ENCODE measurements at places on chromosomes 2 and 18.
A peak's percentile ranks its signal among the peaks of the same experiment; 100 is the strongest.

DNA sequence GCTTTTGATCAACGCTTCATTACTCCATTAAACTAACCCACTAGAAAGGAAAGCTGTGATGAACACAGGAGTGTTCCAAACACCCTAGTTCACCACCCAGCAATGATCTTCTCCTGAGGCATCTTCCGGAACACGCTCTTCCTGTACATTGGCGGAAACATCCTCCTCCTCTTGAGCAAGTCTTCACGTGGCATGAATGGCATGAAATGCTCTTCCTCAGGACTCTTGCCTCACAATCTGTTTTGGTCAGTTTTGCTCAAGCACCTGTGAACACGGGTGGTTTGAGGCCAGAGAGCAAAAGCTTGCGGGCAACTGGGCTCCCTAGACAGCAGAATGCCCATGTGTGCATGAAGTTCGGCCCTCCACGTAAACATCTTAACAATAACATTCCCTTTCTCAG, 734.2 kb upstream of the SALL3 start:
- no peak for DNase-seq

GRCh38 chr2:223169830-223170605, 118.0 kb downstream of the KCNE4 start:
- DNase-seq = no peak

- no peak for DNase-seq
Observed at GRCh38 chr2:30398084-30398873, 48.8 kb upstream of the LCLAT1 start.

GRCh38 chr2:383178-383577, 95.3 kb upstream of the ALKAL2 start:
- DNase-seq = no peak

DNA sequence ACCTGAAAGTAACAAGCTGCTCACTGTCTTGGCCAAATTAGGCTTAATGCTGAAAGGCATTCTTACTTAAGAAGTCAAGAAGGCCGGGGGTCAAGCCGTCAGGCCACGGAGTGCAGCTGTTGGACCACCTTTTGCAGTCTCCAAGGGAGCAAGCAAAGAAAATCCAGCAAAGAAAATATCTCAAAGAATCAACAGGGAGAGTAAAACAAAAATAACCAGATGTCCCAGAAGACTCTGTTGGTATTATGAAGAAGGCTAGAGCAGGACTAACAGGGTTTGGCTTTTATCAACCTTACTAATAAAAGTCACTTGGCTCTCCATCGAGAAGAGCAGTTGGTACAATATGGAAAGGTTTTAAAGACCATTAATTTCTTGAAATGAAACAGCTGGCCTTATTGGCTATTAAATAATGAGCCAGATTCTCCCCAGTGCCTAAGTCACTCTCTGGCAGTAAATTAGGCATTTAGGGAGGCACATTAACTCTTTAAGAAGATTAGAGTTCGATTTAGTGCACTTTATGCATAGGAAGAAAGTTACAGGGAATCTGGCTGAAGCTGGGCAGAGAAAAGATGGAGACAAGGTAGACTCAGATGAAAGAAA, 110.8 kb upstream of the NRP2 start:
- no peak for DNase-seq

GRCh38 chr2:119369845-119370244, 3.1 kb downstream of the DBI start:
- DNase-seq = no peak

DNA sequence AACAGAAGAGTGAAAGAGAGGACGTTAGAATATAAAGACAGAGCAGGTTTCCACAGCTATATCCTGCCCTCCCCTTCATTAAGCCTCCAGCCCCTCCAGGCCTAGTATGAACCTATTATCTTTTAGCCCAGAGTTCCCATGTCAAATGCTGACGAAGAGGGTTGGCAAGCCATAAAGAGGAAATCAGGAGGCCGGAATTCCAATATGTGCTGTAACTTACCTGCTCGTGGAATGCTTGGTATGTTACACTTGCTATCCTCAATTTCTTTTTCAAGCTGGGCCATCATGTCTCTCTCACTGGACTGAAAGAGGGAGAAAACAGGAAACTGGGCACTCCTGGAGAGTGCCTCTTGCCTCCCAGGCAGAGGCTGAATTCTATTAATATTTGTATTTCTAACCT, 264.1 kb downstream of the TRIB2 start:
- DNase-seq = no peak

GRCh38 chr18:58793361-58793760, 71.3 kb upstream of the ZNF532 start:
- DNase-seq = no peak

DNA sequence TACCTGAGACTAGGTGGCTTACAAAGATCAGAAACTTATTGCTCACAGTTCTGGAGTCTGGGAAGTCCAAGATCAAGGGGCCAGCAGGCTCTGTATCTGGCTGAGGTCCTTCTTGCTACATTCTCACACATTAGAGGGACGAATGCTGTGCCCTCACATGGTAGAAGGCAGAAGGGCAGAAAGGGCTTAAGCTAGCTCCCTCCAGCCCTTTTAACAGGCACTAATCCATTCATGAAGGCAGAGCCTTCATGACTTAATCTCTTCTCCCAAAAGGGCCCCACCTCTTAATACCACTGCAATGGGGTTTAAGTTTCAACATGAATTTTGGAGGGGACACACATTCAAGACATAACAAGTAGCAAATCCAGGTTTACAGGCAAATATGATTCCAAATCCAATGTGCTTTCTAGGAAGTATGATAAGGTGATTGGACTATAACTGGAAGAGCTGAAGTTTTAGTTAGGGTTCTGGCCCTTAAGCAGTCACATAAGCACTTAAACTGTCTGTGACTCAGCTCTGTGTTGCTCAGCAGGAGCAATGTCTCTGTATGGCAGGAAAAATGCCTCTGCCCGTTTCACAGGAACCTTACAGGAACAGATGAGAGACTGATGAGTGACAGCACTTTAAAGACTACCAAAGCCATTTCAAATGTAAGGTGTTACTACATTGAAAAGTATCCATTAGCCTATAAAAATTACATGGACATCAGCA, 119.6 kb upstream of the PTPRM start:
- no peak for DNase-seq

DNA sequence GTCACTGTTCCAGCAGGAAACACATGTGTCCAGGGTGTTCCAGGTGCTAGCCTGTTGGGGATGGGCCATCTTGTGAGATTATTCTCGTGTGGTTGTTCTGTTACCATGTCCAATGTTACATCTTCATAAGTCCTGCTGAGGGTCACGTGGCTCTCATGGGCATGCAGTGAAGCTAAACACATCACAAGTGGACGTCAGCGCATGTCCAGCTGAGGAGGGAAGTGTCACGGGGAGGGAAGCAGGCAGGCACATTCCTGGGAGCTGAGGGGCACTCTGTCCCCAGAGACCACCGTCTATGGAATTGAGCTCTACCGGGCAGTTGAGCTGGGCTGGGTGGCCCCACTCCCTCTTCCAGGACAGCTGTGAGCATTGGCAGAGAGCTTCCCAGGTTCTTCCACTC, 155.3 kb upstream of the TWIST2 start:
- DNase-seq = no peak

DNA sequence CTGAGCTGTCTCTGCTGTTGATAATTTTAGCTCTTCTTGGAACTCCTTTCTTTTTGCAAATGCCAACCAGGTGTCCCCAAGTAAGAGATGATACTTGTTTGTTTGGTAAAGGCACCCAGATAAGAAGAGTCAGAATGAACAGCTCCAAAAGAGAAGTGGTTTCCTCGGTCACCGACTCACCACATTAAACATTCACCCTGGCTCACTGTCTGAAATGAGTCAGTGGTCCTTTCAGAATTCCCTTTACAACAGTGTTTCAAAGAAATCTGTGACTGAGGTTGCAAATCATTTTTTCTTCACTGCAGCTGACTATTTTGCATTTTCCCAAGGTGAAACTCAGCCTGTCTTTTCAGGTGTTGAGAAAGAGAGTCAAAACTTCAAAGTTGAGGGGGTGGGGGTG, 16.2 kb upstream of the CXCR4 start:
- no peak for DNase-seq

DNA sequence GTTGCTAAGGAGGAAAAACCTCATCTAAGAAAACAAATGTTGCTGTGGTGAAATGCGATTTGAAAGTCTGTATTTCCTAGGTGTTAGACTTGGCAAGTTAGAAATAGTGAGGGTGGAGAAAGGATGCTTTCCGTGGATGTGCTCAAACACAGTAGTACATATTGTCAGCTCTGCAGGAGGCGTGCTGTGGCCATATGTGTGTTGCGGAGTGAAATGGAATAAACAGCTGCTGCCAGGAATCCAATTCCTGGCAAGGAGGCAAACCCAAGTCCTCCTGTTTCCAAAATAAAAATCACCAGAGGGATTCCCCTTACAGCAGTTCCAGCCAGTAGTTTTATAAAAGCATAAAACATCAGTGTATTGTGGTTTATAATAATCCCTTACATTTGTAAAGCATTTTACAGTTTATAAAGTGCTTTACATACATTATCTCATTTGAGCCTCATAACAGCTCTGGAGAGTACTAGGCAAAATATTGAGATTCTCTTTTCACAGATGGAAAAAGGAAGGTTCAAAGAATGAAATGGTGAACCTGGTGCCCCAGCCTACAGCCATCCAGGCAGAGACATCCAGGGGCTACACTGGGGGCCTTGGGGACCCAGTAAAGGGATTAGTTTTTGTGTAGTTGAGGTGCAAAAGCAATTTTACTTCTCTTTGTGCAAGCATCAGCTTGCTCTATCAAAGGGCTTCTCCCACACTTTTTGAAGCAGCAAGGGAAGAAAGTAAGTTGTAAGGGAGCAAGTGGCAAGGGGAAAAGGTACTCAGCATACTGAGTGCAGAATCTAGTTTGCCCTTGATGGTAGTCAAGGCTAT, 206.0 kb downstream of the AGPS start:
- peak; percentile 91 for DNase-seq

GRCh38 chr2:216888887-216889622, 29.2 kb upstream of the TNP1 start:
- no peak for DNase-seq

- no peak for DNase-seq
Observed at GRCh38 chr18:48961547-48961946, 10.8 kb upstream of the SMAD7 start.

- no peak for DNase-seq
Observed at GRCh38 chr2:15988733-15989132, 48.4 kb downstream of the MYCN start.

- DNase-seq = no peak
Observed at GRCh38 chr2:20656561-20656960, 5.7 kb upstream of the HS1BP3 start.

- DNase-seq = no peak
Observed at GRCh38 chr2:55416786-55417568, 2.7 kb downstream of the CCDC88A start.

GRCh38 chr2:232957657-232958090, 55.4 kb downstream of the NGEF start:
- DNase-seq = no peak

GRCh38 chr2:30412047-30412683, 34.9 kb upstream of the LCLAT1 start:
- no peak for DNase-seq

DNA sequence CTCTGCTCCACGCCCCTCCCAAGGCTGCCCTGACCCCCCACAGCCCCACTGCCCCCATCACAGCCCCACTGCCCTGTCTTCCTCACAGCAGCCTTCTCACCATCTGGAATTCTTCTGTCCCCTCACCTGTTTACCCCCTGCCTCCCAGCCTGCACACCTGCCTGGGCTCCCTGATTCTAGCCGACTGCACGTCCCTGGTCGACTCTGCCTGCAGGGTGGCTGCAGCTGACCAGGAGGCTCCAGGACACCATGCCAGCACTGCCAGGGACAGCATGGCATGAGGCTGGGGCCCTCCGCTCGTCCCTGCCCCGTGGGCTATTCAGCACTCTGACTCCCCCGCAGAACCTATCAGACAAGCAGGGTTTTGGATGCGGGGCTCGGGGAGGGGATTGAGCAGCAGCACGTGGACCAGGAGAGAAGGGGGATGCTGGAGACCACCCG, 254.1 kb downstream of the HDAC4 start:
- no peak for DNase-seq

DNA sequence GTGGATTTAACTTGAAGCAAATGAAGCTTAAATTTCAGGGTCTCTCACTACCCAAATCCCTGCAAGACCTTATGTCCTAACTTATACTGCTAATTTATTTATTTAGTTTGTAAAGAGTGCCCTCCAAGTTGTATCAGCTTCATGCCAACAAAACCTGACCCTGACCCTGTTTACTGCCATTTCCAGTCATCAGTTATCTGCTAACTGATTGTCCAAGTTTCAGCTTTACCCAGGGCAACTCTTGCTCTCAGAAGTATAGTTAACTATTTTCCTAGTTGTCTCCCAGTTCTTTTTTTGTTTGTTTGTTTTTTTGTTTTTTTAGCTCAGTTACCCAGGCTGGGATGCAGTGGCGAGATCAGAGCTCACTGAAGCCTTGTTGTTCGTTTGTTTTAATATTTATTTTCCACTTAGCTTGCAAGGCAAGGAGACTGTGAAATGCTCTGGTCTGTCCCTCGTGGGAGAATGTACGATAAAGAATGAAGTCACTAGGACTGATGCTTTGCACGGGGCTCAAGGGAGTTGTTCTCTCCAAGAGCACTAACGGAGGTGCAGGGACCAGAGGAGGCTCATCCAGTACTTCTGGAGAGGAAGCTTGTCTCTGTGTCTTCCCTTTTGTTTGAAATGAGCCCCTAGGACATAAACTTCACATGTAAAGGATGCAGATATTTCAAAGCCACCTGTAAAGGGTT, 35.3 kb downstream of the MYOM1 start:
- no peak for DNase-seq

DNA sequence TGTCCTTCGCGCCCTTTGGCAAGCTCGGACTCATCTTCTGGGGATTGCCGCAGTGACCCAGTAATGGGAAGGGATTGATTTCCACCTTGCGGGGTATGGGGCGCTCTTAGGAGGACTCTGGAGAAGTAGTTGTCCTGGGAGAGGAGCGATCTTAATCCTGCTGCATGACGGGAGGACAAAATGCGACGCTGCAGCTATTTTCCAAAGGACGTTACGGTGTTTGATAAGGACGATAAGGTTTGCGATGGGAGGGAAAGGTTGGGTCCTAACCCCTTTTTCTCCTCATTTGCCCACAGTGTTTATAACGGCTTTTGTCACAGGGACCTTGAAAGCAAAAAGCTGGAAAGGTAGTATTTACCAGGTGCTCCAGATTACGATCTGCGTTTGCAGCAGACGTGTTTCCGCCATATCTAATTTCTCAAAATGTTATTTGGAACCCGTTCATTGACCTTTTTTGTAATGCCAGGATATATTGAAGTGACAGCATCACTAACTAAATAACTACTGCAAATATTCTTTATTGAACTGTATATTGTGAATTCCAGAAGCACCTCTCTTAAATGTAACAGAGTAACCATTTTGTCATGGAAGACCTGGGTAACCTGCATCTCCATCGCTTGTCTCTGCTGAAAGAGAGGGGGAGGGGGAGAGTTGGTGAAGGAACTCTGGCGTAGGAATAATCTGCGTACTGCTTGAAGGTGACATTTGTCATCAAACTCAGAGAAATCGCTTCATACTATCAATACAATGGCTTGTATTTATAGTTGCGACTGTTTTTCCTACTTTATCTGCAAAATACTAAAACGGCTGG, 590 bp downstream of the MDH1 start:
- peak; percentile 52 for DNase-seq
